GOT3 (cell line): ENCODE measurements at places on chromosomes 5 and 9.

DNA sequence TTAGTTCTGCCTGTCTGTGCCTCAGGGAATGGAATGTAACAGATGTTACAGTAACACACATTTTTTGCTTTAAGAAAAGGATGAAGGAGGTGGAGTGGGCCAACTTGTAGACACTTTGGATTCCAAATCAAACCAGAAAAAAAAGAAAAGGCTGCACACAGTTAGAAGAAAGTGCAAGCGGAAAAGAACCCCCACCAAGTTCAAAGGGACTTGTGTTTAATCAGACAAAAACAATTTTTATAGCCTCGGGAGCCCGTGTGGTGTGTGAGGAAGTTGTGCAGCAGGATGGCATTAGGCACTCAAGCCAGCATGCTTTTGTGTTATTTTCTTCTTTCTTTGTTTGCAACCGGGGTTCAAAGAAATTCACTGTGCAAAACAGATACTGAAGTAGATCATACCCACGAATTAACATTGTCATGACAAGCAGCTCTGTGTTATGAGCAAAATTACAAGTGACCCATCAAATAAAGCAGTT, 189.5 kb downstream of the SEMA5A start:
- DNase-seq, result no peak

DNA sequence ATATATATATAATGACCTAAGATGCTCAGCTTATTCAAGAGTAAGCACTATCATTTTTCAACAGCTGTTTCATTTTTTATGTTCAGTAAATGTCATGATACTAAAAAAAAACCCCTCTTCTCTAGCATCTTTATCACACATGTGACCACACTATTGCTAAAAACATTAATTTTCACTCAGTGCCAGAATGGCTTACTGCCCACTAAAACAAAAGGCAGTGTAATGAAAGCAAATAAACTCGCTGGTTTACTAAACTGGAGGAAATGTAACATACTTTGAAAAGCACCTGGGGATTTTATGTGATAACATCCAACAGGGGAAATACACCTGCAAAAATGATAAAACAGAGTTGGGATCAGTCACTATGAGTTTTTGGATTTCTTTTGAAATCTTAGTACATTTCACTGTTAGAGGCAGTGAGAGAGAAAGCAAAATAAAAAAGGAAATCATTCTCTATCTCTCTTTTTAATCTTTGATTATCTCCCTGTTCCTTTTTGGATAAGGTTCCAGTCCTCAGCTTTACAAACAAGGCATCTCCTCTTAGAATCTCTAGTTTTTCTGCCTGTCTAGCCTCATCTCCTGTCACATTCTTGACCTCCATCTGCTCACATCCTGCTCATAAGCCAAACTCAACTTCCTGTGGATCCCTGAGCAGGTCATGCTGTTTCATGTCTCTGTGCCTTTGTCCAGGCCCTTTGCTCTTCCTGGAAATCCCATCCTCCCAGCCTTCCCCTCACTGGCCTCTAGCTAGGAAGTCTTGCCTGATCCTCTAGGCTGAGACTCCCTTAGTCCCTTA, 338.0 kb downstream of the MAN2A1 start:
- DNase-seq, result no peak

DNA sequence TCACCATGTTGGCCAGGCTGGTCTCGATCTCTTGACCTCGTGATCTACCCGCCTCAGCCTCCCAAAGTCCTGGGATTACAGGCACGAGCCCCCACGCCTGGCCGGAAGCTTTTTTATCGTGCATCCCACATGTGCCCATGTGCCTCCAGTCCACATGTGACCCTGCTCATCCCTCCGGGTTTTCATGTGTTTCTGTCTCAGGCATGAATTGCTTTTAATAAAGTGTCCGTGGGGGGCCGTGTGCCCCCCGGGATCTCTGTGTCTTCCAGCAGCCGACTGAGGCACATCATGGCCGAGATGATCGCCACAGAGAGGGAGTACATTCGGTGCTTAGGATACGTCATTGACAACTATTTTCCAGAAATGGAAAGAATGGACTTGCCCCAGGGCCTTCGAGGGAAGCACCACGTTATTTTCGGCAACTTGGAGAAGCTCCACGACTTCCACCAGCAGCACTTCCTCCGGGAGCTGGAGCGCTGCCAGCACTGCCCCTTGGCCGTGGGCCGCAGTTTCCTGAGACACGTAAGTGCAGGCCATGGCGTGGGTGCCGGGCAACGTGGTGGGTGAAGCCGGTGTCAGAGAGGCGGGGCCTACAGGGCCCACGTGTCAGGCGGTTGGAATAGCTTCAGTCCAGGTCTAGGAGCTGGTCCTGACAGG, 22.1 kb upstream of the LRRC14B start:
- DNase-seq, result no peak

- DNase-seq, result no peak
Measured at GRCh38 chr9:18007621-18008020, 428.8 kb downstream of the SH3GL2 start.

DNA sequence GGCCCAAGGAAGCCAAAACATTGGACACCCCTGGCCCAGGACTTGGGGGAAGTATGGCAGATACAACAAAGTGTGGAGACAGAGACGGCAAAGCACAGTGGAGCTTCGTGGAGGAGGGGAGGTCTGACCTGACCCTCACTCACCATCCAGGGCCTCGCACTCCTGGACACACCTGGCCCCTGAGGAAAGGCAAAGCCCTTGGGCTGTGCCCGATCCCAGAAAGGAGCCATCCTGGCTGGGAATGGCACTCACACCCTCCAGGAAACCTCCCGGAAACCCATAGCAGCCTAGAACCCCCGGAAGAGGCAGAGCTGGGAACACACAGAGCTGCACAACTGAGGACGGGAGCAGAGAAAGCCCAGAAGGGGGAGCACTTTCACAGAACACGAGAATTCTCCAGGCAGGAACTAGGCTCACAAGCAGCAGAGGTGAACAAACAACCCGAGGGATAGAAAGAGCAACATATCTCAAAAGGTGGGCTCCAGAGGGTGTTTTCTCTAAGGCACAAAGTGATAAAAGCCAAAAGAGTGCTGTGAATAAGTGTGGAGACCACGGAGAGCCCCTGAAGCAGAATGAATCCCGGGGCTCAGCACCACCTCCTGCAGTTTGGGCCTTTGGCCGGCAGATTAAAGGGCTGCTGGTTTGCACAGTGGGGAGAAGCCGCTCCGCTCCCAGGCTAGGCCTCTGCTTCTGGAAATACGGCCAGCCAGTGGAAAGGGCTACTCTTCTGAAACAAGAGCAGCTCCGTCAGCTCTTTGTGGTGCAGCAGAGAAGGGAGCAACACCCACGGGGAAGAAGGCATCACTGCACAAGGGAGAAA, 108.2 kb downstream of the UBE2R2 start:
- DNase-seq, result no peak
